ENCODE measurements at places on chromosomes 7 and 10.

- DNase-seq, result no peak
Measured at GRCh38 chr7:138865843-138866242, 67.8 kb upstream of the ATP6V0A4 start.

DNA sequence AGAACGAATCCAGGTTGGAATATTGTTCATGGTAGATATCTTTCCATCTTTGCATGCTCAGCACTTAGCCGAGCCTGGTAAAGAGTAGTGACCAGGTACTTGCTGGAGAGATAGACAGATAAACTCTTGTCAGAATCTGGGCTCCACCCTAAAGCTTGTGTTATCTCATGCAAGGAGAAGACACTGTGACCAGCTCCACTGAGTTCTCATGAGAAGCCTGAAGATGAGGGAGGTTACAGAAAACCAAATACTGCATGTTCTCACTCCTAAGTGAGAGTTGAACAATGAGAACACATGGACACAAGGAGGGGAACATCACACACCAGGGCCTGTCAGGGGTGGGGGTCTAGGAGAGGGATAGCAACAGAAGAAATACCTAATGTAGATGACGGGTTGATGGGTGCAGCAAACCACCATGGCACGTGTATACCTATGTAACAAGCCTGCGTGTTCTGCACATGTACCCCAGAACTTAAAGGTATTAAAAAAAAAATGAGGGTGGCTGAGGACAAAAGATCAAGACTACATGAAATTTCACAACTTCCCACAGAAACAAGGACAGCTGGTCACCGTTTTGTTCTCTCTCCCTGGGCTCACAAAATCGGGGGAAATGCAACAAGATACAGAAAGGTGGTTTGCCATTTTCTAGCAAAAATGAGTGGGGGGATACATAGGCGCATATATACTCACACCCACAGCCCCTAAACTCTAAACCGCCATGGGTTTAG, 17.4 kb downstream of the DLG5 start:
- no peak for DNase-seq

- DNase-seq, result no peak
Measured at GRCh38 chr10:55158633-55159032, 357.6 kb upstream of the PCDH15 start.

GRCh38 chr7:117774943-117775342, 98.3 kb downstream of the CTTNBP2 start:
- no peak for DNase-seq

- DNase-seq, result no peak
Measured at GRCh38 chr10:76218035-76218434, 786.6 kb downstream of the LRMDA start.

GRCh38 chr10:22022257-22023032, 18.9 kb upstream of the DNAJC1 start:
- DNase-seq, result no peak

DNA sequence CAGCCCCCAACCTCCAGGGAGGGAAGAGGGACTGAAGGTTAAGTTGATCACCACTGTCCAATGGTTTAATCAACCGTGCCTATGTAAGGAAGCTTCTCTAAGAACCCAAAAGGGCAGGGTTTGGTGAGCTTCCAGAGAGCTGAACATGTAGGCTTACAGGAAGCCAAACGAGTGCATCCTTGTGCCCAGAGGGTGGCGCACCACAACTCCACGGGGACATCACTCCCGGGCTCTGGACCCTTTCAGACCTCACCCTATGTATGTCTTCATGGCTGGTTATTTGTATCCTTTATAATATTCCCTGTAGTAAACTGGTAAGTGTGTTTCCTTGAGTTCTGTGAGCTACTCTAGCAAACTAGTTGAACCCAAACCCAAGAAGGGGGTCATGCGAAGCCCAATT, 11.5 kb upstream of the NFKB2 start:
- DNase-seq, result peak; percentile 57

GRCh38 chr7:105389088-105389650, 448 bp upstream of the SRPK2 start:
- no peak for DNase-seq

GRCh38 chr7:47836080-47836479, 112.2 kb downstream of the PKD1L1 start:
- DNase-seq, result no peak

- no peak for DNase-seq
Measured at GRCh38 chr10:26475386-26475785, 37.2 kb downstream of the APBB1IP start.

DNA sequence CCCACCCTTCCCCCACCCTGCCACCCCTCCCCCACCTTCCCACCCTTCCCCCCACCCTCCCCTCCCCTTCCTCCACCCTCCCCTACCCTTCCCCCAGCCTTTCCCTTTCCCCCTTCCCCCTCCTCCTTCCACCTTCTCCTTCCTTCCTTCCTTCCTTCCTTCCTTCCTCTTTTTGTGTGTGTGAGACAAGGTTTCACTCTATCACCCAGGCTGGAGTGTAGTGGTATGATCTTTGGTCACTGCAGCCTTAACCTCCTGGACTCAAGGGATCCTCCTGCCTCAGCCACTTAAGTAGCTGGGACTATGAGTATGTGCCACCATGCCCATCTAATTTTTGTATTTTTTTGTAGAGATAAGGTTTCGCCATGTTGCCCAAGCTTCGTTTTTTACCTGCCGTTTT, 35.2 kb downstream of the CYP17A1 start:
- no peak for DNase-seq

Data from iPS-NIHi11 (cell line).